ENCODE measurements at places on chromosomes 16 and 17. TPM values are rescaled to one million over a fixed set of nuclear protein-coding genes. Genes with fewer than 3 reads are reported as not detected.

DNA sequence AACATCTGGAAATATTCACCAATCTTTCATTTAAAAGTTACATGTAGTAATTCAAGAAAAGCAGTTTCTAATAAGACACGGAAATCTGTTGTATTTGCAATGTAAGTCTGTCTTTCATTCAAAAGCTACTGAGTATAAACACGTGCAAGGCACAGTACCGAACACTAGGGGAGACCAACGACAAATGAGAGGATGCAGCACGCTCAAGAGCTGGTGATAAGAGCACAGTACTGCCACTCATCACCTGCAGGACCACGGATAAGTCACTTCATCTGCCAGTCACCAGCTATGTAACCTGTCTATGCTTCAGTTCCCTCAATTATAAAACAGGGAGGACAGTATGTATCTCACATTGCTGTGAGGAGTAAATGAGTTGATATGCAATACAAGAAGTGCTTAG is 67.1 kb downstream of the CLEC18A start:
- H3K36me3 ChIP-seq = peaks cover 3% of the 10 kb centered on the region
- H3K27me3 ChIP-seq = no peaks in the 10 kb centered on the region
- peaks cover 7% of the 10 kb centered on the region for H3K4me1 ChIP-seq

Gene RASD1
- total RNA-seq = 0.21 TPM

DNA sequence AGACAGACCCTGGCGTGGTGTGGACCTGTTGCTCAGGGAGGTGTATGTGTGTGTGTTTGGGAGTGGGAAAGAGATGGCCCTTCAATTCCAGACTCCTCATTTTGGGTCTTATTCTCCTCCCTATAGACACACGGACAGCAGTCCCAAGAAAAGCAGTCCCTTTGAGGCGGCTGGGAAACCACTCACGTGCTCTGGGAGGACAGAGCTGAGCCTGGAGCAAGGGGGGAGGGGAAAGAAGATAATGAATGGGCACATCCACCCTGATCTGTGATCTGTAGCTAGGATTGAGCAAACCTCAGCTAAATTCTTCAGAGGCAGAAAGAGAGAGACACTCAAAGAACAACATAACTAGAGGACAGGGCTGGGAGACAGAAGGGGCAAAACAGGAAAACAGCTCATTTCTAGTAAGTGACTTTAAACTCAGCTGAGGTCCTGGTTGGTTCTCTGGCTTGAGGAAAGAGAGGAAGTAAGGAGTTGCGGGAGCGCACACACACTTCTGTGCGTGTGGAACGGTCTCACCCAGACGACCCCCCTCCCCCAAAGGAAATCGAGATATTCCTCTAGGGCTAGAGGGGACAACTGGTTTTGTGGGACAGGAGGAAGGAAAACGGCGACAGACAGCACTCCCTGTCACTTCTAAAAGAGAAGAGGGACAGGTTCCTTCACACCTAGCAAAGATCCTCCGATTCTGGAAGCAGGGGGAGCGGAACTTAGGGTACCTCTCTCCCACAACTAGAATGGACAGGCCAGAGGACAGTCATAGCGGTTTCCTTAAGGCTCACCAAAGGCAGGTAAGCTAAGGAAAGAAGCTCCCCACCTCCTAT is 658 bp downstream of the RAB5C start:
- H3K4me1 ChIP-seq = no peaks in the 10 kb centered on the region
- no peak for DNase-seq
- peak overlapping the region; percentile 78 for H3K27ac ChIP-seq
- peak overlapping the region; percentile 88 for H3K4me3 ChIP-seq
- no peaks in the 10 kb centered on the region for H3K27me3 ChIP-seq

- H3K4me1 ChIP-seq = no peaks in the 10 kb centered on the region
- peak; percentile 34 for DNase-seq
- H3K36me3 ChIP-seq = no peaks in the 10 kb centered on the region
- peaks cover 3% of the 10 kb centered on the region for H3K27me3 ChIP-seq
- H3K27ac ChIP-seq = no peak overlapping the region
Observed at GRCh38 chr17:12522743-12523183, 142.9 kb upstream of the MYOCD start.

DNA sequence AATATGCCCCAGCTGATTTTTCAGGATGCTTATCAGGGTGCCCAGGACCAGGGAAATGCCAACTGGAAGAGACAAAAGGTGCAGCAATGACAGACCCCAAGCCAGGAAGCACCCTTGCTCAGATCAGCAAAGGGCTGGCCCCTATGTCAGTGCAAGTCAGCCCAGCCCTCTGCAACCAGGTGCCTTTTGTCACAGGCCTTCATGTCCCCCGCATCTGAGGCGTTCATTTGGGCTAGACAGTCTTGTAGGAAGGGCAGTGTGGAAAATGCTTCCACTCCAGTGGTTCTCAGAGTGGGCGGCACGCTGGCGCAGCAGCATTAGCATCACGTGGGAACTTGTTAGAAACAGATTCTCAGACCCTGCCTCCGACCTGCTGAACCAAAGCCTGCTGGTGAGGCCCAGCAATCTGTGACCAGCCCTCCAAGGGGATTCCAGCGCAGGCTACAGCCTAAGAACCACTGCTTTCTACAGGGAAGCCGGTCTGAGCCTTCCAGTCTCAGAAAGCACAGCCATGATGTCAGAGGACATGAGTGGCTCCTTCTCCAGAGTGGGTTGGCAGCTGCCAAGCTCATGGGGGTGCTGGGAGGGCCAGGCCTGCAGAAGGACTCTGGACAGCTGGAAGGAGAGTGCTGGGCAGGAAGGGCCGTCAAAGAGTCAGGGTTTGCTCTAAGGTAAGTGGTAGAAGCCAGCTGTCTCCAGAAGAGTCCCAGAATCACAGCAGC is 13.1 kb downstream of the SLC47A2 start:
- no peak overlapping the region for H3K4me3 ChIP-seq
- peaks cover 16% of the 10 kb centered on the region for H3K4me1 ChIP-seq
- H3K27ac ChIP-seq = no peak overlapping the region
- no peak for DNase-seq
- H3K27me3 ChIP-seq = no peaks in the 10 kb centered on the region

DNA sequence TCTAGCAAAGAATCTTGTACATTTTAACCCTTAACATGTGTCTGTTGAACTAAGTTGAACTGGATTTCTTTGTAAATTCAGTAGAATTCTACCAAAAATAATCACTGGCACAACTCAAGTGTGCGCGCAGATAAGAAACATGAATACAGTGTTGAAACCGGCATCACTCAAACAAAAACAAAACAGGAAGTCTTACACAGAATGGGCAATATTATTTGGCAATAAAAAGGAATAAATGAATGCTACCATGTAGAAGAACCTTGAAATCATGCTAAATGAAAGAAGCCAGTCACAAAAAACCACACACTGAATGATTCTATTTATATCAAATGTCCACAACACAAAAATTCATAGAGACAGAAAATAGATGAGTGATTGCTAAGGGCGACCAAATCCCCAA is 102.9 kb upstream of the ZFHX3 start:
- no peak overlapping the region for H3K27ac ChIP-seq
- H3K4me3 ChIP-seq = no peak overlapping the region
- no peaks in the 10 kb centered on the region for H3K4me1 ChIP-seq

Measured in A673 (cell line).